Testis (tissue), 5 donors: ENCODE measurements at places on chromosomes 3 and 15.

GRCh38 chr15:78317145-78317836, 17.9 kb upstream of the SKIC8 start:
- no peak for DNase-seq

- DNase-seq = no peak
These were observed 1.2 kb upstream of the PROK2 start for GRCh38 chr3:71786217-71786549.

- no peak for DNase-seq
These were observed 342.6 kb downstream of the NSUN3 start for GRCh38 chr3:94405258-94406035.

DNA sequence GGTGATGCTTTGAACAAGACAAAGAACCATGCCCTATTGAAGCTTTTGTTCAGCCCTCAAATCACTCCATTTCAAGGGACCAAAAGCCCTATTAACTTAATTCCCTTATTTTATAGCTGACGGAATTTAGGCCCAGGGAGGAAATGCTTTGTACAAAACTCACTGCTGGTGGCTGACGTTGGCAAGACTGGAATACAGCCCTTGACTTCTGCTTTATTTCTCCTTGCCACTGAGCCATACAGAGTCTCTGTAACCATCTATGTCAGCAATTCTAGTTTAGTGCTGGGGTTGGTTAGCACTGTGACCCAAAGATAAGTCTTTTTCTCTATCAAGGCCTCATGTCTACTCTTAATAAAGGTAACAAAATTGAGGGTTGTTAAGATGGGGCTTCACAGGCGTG, 316.1 kb upstream of the TPRG1 start:
- DNase-seq = no peak

DNA sequence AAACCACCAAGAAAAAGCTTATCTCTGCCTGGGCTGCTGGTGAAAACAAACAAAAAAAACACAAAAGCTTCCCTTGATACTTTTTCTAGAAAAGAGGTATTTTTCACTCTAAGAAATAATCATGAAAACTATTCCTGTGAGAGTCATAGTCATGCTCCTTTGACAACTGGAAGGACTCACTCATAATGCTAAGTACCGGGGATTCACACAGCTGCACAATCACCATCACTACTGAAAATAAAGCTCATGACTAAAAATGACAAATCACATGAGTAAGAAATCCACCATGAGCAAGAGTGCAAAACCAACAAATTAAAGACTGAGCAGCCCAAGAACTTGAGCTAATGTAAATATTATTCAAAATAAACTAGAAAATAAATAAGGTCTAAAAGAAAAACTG, 10.6 kb upstream of the POU1F1 start:
- DNase-seq = no peak

DNA sequence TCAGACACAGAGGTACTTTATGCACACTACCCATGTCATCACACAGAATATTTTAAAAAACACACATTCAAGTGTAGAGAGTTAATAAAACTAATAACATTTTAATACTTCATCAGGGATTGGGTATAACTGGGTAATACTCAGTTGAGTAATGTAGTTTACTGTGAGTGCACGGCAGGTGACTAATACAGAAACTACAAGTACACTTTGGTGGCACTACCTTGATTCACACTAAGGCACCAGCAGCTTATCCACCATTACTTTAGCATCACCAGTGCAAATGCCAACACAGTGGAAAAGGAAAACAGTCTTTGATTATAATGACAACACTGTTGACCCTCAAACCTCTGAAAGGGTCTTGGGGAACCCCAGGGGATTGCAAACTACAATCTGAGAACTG, 33.6 kb downstream of the ZNF280D start:
- no peak for DNase-seq

DNA sequence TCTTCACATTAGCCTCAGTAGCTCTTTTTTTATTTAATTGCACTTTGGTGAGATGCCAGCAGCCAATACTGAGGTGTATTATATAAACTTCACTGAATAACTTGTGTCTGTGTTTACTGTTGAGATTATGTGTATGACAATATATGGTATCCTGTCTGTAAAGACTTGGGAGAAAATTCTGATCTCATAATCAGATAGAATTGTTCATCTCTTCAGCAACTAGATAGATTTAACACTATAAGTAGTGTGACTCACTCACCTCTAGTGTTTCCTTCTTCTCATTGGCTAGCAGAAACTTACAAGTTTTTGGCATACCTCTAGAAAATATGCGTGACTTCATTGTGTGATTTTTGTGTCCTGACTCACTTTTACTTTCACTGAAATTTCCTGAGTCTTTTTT, 67.6 kb upstream of the TGFBR2 start:
- no peak for DNase-seq

- no peak for DNase-seq
These were observed 204.1 kb upstream of the SUCLG2 start for GRCh38 chr3:67858492-67858891.

- no peak for DNase-seq
These were observed 617.5 kb upstream of the CCDC54 start for GRCh38 chr3:106759731-106760130.

DNA sequence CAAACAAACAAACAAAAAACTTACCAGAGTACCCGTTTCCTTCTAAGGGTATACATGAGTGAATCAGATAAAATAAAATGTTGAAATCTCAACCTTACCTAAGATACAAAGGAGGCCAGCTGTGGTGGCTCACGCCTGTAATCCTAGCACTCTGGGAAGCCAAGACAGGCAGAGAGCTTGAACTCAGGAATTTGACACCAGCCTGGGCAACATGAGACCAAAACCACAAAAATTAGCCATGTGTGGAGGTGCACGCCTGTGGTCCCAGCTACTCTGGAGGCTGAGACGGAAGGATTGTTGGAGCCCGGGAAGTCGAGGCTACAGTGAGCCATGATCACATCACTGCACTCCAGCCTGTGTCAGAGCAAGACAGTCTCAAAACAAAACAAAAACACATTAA, 11.0 kb upstream of the FAM219B start:
- DNase-seq = no peak

DNA sequence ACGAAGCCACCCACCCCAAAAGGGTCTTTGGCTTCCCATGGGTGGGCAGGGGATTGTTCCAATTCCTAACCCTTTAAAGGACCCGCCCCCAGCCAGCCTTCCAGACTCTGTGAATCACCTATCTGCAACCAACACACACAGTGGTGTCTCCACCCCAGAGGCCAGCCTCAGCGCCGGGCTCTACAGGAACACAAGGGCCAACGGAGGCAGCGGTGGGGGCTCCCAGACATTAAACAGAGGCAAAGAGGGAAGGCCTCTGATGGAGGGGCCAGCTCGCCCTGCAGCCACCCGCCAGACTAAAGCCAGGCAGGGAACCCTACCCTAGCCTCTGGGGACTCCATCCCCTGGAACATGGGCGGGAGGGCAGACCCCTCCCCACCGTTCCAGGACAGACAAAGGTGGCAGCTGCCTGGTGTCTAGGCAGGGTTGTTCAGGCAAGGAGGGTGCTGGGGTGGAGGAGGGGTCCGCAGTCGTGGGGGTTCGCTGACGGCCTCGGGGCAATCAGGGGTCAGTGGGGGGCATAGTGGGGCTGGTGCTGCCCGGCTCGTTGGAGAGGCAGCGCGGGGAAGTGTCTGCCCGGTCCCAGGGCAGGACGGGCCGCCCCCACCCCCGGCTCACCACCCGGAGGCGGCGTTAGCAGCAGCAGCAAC, 448 bp downstream of the SHISA5 start:
- DNase-seq = peak; percentile 38

DNA sequence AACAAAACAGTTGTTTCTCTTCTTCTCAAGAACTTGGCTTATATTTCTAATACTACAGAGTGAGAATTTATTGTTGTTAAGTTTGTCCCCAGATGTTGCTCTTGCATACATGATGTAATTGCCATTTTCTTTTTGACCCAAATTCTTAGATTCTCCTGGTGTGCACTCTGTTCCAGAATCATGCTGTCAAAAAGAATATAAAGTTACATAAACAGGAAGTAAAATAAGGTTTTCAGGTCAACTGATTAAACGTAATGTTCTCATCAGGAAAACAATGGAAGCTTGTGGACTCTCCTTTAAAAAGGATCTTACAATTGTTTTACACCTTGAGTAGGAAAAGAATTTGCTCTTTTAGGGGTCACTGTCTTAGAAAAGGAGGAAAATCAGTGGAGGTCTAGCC, 121.8 kb downstream of the ADAM10 start:
- no peak for DNase-seq

DNA sequence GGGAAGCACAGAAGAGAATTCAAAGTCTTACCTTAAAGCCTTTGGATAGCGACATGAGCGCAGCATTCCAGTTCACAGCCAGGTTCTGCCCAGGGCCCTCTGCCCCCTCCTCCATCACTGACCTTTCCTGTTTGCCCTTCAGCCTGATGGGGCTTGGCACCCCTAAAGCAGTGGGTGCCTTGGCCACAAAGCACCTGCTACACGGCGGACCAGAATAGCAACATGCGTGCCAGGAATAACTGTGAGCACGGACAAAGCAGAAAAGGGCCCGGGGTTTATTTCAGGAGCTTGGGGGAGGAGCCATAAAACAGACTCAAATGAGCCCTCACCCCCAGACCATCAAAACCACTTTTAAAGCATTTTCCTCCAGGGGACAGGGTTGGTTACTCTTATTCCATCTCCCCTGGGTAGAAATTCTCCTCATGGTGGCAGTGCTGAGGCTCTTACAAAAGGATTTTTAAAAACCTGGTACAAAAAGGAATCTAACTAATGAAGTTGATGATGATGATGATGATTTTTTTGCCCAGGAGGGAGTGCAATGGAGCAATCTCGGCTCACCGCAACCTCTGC, 135.4 kb downstream of the KLF13 start:
- peak; percentile 4 for DNase-seq

DNA sequence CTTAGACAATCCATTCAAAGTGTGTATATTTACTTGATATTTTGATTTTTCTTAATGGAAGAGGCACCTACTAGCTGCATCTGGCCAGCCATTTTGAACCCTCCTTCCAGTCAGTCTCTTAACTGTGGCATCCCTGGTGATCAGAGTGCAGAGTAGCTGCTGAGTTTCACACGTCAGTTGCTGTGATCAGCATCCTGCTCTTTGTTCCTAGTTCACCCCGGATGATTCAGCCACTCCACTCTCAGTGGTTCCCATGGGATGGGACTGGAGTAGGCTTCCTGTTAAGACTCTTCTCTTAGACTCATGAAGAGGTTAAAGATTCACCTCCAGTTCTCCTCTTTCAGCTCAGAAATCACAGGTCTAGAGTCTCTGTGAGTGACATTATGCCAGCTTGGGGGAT, 75.8 kb downstream of the STXBP5L start:
- no peak for DNase-seq

DNA sequence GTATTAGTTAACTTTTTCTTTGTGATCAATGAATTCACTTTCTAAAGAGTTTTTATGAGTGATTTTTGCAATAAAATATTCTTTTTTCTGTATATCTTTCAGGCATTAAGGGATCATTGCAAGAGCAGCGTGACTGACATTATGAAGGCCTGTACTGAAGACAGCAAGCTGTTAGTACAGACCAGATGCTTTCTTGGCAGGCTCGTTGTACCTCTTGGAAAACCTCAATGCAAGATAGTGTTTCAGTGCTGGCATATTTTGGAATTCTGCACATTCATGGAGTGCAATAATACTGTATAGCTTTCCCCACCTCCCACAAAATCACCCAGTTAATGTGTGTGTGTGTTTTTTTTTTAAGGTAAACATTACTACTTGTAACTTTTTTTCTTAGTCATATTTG, 24.4 kb downstream of the SELENOT start:
- no peak for DNase-seq

DNA sequence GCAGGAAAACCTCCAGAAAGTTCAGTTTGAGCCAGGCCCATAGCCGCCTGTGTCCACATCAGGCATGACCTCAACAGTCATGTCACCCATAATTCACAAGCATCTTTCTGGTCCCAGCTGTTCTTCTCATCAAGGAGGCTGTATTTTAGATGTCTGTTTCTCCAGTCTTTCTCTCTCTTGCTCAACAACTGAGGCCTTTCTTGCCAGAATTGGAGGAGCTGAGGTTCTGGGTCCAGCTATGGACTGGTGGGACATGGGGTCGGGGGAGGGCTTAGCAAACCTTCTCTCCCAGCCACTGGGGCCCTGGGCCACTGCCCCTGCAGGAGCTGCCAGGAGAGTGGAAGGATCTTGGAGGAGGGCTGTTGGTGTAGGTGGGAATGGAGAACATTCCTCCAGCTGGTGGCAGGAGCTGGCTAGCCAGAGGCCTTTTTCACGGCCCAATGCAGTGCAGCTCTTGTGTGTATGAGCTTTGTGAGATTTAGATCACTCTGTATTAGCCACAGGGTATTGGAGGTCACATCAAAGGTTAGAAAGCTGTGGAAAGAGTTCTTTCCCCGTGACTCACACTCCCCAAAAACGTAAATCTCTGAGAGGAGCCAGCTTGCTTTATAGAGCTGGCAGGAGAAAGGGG, 23.5 kb downstream of the MAGEF1 start:
- no peak for DNase-seq

DNA sequence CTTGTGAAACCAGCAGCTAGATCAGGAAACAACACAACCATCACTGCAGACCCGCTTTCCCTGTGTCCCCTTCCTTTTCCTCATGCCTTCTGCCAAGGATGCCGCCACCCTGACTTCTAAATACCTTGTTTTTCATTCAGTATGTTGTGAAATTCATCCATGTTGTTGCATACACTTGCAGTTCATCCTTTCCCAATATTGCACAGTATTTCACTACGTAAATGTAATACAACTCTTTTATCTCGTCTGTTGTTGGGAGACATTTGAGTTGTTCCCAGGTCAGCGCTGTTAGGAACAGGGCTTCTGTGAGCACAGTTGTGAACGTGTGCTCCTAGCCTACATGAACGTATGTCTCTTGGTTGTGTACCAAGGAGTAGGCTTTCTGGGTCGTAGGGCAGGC, 24.2 kb downstream of the TLNRD1 start:
- DNase-seq = no peak

DNA sequence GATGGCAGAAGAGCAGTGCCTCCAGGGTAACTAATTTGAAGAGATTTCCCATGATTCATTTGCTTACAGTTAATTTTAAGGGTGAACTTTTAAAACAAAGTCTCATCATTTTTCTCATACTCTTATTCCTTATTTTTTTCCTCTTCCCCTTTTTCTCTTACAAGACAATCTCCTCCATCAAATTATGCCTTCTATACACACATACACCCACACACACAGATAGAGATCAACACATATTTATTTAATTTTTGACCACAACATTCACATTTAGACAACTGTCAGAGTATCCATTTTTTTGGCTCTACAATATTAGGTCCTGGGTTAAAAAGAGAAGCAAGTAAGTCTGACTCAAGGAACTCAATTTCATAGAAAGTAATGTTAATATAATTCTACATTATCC, 37.6 kb downstream of the AAGAB start:
- no peak for DNase-seq
